ENCODE measurements at places on chromosomes 12 and 14. TPM values are rescaled to one million over a fixed set of nuclear protein-coding genes. Genes with fewer than 3 reads are reported as not detected.

The NPAS3 gene
- total RNA-seq: not detected

The FLRT2 gene
- 2.2 TPM for total RNA-seq

The IFI27 gene
- 0.25 TPM for total RNA-seq

The AGAP2 gene
- 0.16 TPM for total RNA-seq

The LRRC10 gene
- total RNA-seq: not detected

The MOK gene
- 24.2 TPM for total RNA-seq

The HIGD1C gene
- not detected for total RNA-seq

The STXBP6 gene
- total RNA-seq: 2.2 TPM

The SRP54 gene
- 62.6 TPM for total RNA-seq

The PSEN1 gene
- 73.6 TPM for total RNA-seq

The TPH2 gene
- not detected for total RNA-seq

The AKAP3 gene
- total RNA-seq: 0.03 TPM

The FGD4 gene
- total RNA-seq: 2.2 TPM

The TMEM132D gene
- not detected for total RNA-seq

The IFNG gene
- not detected for total RNA-seq

The KRT79 gene
- 0.21 TPM for total RNA-seq

The RAPGEF3 gene
- 0.72 TPM for total RNA-seq

The CLEC4C gene
- not detected for total RNA-seq

The MARCHF9 gene
- total RNA-seq: 7.6 TPM

The METTL3 gene
- 48.2 TPM for total RNA-seq

The HOXC10 gene
- total RNA-seq: 2.6 TPM

The GUCY2C gene
- not detected for total RNA-seq

The GPR68 gene
- 0.12 TPM for total RNA-seq

The DBX2 gene
- not detected for total RNA-seq

The PTGDR gene
- not detected for total RNA-seq

The ARL6IP4 gene
- total RNA-seq: 252 TPM

The RERG gene
- total RNA-seq: 0.22 TPM

The CCDC38 gene
- 0.07 TPM for total RNA-seq

The FGF6 gene
- total RNA-seq: not detected

The PRB2 gene
- not detected for total RNA-seq

The PLCZ1 gene
- total RNA-seq: not detected

The RNASE3 gene
- total RNA-seq: not detected

The DNAH10 gene
- 0.35 TPM for total RNA-seq

The ABCC9 gene
- total RNA-seq: not detected

The TPPP2 gene
- total RNA-seq: not detected

The KRT85 gene
- not detected for total RNA-seq

The AQP6 gene
- total RNA-seq: not detected

The TMEM179 gene
- 0.35 TPM for total RNA-seq

The CNOT2 gene
- 39.8 TPM for total RNA-seq

The TAS2R42 gene
- total RNA-seq: not detected

The MCRS1 gene
- total RNA-seq: 57.8 TPM

The DENND5B gene
- 15.8 TPM for total RNA-seq

The SMOC1 gene
- total RNA-seq: 19.5 TPM

The LALBA gene
- total RNA-seq: not detected

The TEP1 gene
- total RNA-seq: 8.4 TPM

The TEAD4 gene
- total RNA-seq: 46.8 TPM

The TESPA1 gene
- not detected for total RNA-seq

The CIROP gene
- total RNA-seq: not detected

The LAG3 gene
- 1.1 TPM for total RNA-seq

The GDF3 gene
- not detected for total RNA-seq

The P2RX2 gene
- total RNA-seq: not detected

The DACT1 gene
- 0.44 TPM for total RNA-seq

The MNAT1 gene
- 48.3 TPM for total RNA-seq

The OAS1 gene
- 92.2 TPM for total RNA-seq

The SLC7A7 gene
- 10.1 TPM for total RNA-seq

The KCNJ8 gene
- 0.34 TPM for total RNA-seq

The FITM1 gene
- total RNA-seq: not detected

The ANO2 gene
- not detected for total RNA-seq

The MIP gene
- total RNA-seq: not detected
